Stimulated activated CD8-positive, alpha-beta memory T cell treated with anti-CD3 and anti-CD28 coated beads, Interleukin-4, amount 100 ng/mL, for 4 hours (primary cell): ENCODE measurements at places on chromosomes 4 and X.

DNA sequence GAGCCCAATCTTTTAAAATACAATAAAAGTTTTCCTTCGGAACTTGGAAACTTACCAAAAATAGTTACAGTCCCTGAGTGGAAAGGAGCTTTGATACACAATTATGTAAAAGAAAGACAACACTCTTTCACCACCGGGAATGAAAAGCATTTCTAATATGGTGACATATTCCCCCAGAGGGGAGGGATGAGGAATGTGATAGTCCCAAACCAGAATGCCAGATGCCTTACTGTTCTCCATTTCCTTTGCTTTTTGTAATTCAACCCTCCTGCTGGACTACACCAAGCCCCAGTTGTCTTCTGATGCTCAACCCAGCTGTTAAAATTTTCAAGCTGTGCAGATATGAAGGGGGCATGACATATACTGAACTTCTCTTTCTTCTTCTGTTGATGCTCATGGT, 4.1 kb downstream of the PRIMPOL start:
- DNase-seq, result no peak

DNA sequence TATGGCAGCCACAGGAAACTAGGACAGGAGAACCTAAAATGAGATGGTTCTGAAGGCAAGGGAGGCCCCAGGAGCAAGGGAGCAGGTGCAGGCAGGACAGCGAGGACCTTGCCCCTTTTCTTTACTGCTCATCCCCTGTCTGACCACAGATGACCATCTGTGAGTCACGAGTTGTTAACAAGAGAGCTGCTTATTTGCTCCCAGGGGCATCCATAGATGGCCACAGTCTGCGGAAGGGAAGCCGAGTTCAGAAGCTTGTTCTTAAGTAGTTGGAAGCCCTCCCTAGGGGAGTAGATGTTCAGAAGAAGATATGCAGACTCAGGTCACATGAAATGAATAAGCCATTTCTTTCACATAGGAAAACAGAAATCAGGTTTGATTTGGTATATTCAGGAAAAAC, 69.4 kb downstream of the EVC2 start:
- DNase-seq, result no peak

DNA sequence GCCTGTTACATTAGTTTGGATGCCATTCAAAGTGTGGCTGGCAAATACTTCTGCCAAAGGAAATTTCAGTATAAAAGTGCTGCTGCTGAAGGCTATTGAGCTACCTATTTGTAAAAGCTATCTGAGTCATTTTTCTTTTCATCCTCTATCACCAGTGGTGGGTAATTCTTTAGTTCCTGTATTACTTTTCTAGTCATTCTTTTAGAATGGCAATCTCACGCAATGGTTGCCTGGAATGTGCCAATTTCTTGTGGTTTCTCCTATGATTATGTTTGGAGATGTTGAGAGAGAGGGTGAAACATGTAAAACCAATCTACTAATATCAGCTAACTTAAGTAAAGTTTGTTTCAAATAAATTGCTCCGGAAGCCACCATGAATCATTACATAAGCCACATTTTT, 685.0 kb downstream of the RAPGEF2 start:
- no peak for DNase-seq

- DNase-seq, result no peak
These were observed 22.6 kb downstream of the FGFRL1 start for GRCh38 chr4:1033840-1034551.

DNA sequence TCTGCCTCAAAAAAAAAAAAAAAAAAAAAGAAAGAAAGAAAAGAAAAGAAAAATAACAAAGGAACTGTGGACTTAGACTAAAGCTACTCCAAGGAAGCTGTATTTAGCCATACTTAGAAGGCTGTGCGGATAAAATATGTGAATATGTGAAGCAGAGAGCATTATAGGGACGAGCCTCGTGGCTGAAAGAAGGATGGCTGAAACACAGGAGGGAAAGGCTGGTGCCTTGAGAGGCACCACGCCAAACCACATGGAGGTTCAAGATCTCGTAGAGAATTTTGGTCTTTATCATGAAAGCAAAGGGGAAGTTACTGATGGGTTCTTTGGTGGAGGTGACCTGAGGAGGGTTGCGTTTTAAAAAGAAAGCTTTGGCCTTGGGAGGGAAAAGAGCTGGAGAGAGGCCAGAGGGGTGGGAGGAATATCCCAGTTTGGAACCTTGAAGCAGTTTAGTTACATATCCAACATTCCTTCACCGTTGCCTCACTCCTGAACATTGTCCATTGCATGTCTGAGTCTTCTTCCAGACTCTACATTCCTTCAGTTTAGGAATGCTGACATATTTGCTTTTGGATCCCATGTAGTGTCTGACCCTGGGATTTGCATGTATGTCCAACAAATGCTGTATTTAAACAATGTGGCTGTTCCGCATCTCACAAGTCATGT, 82.5 kb downstream of the CPE start:
- no peak for DNase-seq

DNA sequence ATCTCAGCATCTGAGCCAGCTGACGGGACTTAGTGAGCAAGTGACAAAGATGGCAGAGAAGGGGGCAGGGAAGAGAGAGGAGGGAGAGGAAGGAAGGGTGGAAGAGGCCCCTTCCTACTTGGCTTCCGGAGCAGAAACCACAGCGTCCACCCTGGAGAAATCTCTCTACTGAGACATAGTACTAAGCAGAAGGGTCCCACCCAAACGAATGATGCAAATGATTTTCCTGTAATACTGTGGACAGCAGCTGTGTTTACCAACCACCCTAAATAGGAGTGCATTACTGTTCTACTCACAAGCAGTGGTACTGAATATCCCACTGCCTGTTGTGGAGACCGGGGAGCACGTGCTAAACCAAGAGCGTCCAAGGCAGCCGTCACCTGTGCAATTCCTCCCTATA, 29.4 kb downstream of the DTHD1 start:
- DNase-seq, result no peak

DNA sequence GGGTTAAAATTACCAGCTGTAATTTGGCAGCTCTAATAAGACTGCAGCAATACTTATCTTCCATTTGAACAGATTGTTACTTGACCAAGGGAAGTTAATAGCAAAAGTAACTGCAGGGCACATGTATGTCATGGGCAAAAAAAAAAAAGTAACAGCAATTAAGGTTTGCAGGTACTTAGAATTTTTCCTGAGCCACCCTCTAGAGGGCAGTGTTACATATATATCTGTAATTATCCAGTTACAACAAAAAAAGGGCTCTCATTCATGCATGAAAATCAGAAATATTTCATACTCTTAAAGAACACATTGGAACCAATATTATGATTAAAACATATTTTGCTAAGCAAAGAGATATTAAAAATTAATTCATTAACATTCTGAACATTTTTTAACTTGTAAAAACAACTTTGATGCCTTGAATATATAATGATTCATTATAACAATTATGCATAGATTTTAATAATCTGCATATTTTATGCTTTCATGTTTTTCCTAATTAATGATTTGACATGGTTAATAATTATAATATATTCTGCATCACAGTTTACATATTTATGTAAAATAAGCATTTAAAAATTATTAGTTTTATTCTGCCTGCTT, 25.1 kb downstream of the XIAP start:
- no peak for DNase-seq
